ENCODE measurements at places on chromosomes 7 and 10.

DNA sequence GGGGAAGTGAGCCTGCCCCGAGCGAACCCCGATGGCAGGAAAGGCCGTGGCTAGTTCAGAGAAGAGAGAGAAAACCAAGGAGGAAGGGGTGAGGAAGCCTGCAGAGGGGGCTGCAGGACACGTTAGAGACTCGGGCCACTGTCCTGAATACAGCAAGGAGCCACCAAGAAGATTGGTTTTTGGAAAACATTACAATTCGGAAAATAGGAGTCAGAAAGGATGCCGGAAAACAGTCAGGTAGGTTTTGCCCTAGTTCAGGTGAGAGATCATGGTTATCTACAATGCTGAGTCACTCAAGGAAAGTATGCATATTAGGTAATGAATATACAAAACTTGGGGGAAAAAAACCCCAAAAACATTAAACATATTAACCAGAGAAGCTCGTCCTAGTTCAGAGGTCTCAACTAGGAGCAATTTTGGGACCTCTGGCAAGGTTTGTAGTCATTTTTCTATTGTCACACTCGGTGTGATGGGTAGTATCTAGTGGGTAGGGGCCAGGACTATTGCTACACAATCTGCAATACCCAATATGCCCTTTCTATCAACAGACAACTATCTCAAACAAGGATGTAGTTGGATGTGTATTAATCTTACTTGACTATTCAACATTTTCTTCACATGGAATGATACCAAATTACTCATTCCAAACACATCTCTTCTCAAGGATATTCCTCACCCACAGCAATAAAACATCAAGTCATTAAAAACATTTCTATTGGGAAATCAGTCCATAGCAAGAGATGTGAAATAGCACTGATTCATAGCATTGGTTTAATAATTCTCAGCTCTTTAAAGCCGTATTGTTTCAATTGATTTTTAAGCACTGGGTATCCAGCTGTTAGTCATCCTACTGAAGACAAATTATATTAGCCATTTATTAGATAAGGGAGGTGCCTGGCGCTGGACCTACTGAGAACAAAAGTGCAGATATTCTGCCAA, 74.4 kb upstream of the RSU1 start:
- no peak for DNase-seq

GRCh38 chr10:70634011-70634410, 31.5 kb upstream of the PRF1 start:
- no peak for DNase-seq

DNA sequence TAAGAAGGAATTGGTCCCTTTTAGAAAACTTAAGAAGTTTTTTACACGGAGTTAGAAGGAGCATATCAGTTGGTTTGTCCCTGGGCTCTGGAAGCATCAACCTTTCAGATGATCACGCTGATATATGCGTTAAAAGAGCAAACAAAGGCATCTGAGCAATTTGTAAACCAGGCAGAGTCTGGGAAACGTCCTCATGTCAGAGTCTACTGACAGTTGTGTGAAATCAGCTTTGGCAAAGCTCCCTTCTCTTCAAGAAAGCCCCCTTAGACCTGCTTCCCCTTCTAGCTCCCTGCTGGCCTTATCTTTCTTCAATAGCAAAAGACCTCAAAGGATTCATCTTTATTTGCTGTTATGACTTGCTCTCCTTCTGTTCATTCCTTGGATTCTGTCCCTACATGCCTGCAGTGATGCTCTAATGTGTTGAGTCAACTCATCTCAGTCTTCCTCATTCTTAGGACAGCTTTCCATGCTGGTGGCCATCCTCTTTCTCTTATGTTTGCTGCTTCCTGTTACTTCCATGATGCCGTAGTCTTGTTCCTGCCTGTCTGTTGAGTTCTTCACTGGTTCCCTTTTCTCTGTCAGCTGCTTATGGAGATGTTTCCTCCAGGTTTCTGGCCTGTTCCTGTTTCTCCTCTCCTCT, 106.5 kb upstream of the BMPER start:
- DNase-seq: no peak

DNA sequence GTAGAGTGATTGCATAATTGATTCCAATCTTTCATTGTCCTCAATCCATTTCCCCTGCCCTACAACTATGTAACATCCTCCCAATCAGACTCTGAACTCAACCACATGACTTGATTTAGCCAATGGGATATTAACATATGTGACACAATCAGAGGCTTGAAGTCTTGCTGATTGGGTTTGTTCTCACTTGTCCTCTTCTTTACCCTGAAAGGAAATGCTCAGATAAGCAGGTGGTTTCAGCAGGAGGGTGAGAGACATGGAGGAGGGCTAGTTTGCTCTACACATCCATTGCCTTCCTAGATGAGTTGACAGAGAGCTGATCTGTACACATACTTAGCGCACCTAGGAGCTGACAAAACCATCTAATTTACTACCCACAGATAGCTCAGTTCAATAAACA, 669.4 kb downstream of the NRG3 start:
- no peak for DNase-seq

DNA sequence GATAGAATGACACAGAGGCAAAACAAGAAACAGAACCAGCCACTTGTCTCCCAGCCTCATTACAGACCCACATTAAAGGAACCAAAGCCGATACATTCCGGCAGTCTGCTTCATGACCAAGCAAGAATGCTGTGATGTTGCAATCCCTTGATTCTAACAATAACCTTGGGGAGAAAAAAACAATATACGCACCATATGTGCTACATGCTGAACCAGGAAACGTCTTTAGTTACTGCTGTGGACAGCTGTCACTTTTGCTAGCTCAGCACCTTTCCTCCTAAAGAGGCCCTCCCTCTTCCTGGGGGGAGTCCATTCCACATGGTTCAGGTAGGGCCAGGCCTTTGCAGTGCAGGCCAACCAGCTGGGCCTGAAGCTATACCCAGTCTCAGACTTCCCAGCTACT, 79.1 kb downstream of the PRTFDC1 start:
- DNase-seq: no peak

GRCh38 chr10:126461289-126461940, 73.1 kb upstream of the ADAM12 start:
- no peak for DNase-seq

DNA sequence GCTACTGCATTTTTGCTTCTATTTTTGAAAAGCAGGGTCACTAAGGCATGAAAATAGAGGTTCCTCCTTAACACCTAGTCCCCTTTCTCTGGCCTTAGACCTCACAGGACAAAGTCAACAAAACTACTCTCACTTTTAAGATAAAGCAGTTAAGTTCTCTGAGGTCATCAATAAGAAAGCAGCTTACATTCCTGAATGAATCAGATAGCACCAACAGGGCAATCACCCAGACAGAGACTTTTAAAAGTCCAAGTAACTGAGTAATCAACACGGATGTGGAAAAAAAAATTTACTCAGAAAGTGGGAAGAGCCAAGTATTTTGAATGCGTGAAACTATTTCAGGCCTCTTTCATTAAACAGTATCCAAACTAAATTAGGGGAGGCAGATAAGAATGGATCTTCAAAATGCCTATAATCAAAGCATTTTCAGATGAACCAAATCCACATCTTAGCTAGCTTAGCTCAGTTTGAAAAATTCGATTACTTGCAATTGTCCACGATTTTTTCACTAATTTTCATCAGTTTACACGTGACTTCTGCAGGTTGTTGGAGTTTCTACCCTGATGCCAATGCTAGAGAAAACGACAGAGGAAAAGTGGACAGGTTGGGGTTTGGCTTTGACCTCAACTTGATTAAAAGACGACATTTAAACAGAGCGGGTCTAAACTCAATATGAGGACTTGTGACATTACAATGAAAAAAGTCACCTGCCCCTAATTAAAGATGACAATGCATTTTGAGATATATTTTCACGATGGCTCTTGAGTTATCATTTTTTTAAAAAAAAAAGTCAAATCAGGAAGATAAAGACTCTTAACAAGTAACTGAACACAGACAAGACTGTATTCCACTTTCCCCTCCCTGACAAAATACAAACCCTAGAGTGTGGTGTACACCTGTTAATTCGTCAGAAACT, 1.6 kb downstream of the BEND7 start:
- DNase-seq: no peak

DNA sequence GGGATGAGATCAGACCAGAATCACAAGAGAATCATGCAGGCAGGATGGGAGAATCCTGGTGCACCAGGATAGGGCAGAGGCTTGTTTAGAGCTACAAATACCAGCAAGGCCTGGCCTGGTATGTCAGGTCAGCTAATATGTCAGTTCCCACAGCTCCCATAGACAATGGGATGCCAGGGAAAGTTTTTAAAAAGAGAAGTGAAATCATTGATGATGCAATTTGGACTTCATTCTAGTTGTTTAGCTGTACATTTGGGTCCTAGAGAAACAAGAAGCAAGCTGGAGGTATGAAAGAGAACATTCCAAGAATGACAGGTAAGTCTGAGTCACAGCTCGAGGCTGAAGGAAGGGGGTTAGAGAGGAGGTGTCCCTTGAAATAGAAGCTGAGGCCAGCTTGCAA, 45.2 kb downstream of the GPR141 start:
- DNase-seq: no peak

- DNase-seq: no peak
Measured at GRCh38 chr10:30413996-30414576, 19.9 kb upstream of the MAP3K8 start.

DNA sequence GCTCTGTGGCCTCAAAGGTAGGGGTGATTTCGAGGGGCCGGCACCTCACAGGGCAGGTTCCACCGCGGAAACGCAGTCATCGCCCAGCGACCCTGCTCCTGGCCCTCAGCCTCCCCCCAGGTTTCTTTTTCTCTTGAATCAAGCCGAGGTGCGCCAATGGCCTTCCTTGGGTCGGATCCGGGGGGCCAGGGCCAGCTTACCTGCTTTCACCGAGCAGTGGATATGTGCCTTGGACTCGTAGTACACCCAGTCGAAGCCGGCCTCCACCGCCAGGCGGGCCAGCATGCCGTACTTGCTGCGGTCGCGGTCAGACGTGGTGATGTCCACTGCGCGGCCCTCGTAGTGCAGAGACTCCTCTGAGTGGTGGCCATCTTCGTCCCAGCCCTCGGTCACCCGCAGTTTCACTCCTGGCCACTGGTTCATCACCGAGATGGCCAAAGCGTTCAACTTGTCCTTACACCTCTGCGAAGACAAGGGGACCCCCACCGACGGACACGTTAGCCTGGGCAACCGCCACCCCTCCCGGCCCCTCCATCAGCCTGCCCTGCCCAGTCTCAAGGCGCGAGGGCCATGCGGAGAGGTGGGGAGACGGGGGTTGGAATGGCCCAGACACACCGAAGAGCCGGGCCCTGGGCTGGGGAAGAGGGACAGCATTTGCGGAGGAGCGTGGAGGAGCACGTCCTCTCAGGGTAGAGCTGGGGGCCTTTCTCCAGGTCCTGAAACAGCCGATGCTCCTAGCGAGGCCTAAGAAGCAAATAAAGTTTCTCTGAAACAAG, 6.0 kb downstream of the SHH start:
- DNase-seq: no peak

- no peak for DNase-seq
Measured at GRCh38 chr7:21425290-21425689, 2.6 kb upstream of the SP4 start.

- DNase-seq: no peak
Measured at GRCh38 chr7:29900745-29901144, 88.9 kb downstream of the SCRN1 start.

- no peak for DNase-seq
Measured at GRCh38 chr7:70316745-70317144, 718.5 kb downstream of the AUTS2 start.

- no peak for DNase-seq
Measured at GRCh38 chr7:110841840-110842545, 248.9 kb upstream of the LRRN3 start.

DNA sequence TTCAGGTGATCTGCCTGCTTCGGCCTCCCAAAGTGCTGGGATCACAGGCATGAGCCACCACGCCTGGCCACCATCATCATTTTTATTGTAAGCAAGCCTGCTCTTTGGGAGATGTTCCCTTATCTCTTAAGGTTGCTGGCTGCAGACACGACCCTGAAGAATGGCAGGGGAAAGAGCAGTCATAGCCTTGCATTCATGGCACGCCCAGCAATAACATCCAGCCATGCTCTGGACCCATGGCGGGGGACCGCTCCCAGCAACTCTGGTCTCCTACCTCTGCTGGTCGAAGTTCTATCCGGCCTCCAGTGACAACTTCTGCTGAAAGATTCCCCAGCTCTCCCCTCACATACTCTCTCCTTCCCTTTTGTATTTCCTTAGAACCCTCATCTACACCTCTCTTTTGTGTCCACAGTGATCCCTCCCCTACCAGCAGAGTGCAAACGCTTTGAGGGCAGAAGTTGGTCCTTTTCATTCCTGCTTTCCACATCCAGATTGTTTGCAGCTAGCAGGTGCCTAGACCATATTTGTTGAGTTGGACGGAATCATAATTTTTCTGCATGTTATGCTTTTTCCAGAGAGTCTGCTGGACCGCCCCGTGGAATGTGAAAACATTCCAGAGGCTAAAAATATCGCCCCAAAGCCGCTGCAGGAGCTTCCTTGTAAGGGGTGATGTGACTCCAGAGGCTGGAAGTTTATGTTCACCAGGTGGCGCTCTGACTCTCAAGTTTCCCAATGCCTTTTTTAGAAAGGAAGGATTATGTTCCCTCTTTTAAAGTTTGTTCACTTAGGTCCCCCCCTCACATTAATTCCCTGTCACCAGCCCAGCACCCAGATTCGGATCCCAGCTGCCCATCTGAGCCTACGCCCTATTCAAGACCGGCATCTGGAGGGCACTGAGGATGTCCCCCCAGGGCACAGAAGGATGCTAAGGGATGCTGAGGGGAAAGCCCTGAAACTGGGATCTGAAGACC, 4.3 kb upstream of the MARVELD1 start:
- no peak for DNase-seq

GRCh38 chr7:120307991-120308545, 35.1 kb downstream of the KCND2 start:
- no peak for DNase-seq

DNA sequence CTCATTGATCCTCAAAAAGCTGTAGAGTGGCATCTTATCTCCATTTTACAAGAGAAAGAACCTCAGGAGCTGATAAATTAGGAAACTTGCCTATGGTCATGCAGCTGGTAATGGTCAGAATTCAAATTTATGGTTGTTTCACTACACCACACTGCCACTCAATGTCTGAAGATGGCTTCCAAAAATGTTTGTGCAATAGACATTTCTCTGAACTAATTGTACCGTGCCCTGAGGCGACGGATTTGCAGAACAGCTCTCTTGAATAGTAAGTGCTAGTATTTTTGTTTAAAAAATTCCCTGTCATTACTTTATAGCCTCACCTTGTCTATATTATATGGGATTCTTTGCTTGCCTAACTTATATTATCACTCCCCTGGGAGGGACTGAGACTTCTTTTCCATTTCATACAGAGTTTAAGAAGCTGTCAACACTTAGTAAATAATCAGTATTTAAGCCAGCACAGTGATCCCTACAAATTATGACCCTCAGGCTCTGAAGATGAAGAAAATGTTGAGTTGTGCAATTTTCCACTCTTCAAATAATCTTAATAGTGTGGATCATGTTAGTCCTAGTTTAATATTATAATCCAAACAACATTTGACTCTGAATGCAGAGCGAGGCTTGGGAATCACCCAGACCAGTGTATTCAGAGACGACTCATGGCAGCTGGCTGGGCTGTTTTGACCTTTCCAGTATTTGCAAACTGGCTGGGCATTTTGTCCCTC, 346.6 kb downstream of the PTEN start:
- no peak for DNase-seq
